ENCODE measurements at places on chromosomes 6 and 20.

GRCh38 chr20:38804682-38805501 is 605 bp upstream of the PPP1R16B start:
- no peak for DNase-seq

- DNase-seq = no peak
These were observed 649.4 kb downstream of the PRKN start for GRCh38 chr6:162078126-162078525.

- DNase-seq = no peak
These were observed 123.7 kb upstream of the BTN3A2 start for GRCh38 chr6:26241033-26241895.

GRCh38 chr20:1346315-1346969 is 17.5 kb upstream of the SDCBP2 start:
- DNase-seq = no peak

- no peak for DNase-seq
These were observed 56.4 kb downstream of the AIG1 start for GRCh38 chr6:143117108-143117507.

DNA sequence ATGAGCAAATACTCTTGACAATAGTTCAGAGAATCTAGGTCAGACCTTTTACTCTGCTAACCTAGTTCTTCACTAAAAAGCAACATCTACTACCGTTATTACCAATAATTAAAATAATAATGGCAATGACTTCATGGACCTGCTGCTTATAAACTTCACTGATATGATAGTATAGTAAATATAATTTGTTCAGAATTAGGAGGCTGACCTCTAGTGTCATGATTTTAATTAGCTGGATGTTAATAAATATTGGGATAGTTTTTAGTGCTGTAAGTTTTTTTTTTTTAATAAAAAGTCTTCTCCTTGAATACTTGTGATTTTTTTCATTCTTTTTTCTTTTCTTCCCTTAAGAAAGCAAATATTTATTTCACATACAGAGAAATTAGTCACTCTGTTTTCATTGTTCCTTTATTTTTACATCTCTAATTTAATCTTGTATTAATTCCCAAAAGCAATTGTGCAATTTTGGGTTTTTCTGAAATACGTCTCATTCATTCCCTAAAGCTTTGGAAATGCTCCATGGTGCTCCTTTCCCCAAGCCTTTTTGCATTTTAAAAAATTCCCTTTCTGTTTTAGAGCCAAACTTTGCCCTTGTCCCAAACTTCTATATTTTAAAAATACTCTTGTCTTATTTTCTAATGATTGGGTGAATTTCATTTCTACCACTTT is 46.6 kb upstream of the UST start:
- no peak for DNase-seq

- DNase-seq = no peak
These were observed 168.9 kb downstream of the ZMYND8 start for GRCh38 chr20:47187450-47188195.

GRCh38 chr6:28880894-28881780 is 42.6 kb downstream of the TRIM27 start:
- DNase-seq = peak; percentile 84

GRCh38 chr20:51480507-51481270 is 61.8 kb downstream of the NFATC2 start:
- no peak for DNase-seq

DNA sequence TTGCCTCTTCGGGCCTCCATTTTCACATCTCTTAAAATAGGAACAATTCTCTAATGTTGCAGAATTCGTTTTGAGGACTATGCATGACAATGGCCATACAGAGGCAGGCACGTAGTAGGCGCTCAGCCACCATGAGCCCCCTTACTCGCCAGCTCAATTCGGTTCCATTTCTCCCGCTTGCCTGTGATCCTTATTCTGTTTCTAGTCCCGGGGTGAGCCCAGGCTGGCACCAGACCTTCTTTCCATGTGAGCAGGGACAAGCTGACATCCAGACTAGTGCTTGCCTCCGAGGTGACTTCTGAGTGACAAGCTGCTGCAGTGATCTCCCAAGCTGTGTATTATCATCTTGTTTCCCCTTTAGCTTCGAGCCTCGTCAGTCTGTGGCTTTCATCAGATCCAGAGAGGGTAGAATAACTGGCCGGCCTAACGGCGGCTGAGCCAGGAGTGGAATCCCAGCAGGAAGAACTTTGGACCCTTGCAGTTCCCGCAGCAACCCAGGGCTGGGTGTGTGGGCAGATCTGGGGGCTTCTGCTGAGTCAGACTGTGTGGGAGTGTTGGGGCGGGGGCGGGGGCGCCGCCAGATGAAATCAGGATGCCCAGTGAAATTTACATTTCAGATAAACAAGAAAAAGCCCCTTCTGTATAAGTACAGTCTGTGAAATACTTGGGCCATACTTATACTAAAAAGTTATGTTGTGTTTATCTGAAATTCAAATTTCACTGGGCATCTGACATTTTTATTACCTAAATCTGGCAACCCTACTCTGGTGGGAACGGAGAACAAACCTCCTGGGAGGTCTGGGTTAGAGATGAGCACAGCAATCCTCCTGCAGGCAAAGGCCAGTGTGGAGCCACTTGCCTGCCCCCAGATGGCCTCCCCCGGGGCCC is 10.9 kb downstream of the BANF2 start:
- peak; percentile 36 for DNase-seq

- no peak for DNase-seq
These were observed 110.6 kb downstream of the PREX1 start for GRCh38 chr20:48717095-48717672.

GRCh38 chr20:5786930-5787795 is 37.0 kb downstream of the SHLD1 start:
- DNase-seq = no peak

GRCh38 chr6:165884813-165885765 is 222.0 kb upstream of the PDE10A start:
- peak; percentile 92 for DNase-seq

GRCh38 chr20:47487175-47487917 is 14.3 kb upstream of the NCOA3 start:
- DNase-seq = no peak

DNA sequence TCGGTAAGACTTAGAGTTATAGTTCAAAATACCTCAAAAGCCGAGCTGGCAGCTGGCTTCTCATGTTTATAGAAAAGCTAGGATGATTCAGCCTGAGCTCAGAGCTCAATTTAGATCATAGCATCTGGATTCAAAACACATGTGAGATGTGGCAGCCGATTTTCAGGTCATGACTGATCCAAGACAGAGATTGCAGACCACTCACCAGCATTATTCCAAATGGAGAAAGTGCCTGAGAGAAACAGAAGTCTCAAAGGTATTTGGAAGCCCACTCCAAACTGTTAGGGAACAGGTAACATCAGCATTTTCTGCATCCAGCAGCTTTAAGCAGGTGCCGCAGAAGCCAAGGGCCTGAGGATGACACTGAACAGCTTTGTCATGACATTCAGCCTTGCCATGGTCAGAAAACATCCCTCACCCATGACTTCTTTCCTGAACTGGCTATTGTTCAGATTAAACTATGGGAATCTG is 102.2 kb downstream of the BACH2 start:
- no peak for DNase-seq

DNA sequence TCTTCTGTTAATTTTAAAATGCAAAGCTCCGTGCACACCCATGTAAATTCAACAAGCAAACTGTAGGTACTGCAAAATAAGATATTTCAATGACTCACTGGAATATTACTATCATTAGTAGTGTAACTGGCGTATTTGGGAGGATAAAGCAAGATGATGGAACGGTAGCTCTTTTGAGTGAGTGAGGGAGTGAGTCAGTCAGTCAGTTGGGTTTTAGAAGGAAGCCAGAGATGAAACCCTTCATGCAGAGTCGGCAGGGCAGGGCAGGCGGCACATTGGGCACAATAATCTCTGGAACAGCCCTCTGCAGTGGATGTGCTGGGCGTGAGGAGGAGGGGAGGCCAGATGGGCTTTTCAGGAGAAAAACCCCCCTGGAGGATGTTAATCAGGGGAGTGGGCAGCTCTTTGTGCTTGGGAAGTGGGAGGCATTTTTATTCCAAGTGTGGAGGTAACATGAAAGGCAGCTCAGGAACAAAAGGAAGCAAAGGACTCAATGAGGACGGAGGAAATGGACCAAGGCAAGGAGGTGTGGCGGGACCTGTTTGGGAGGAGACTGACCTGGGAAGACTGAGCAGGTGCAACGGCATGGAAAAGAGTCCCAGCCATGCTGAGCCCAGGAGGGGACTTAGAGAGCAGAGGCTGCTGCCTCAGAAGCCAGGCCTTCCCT is 171.2 kb downstream of the ZDHHC14 start:
- DNase-seq = no peak

DNA sequence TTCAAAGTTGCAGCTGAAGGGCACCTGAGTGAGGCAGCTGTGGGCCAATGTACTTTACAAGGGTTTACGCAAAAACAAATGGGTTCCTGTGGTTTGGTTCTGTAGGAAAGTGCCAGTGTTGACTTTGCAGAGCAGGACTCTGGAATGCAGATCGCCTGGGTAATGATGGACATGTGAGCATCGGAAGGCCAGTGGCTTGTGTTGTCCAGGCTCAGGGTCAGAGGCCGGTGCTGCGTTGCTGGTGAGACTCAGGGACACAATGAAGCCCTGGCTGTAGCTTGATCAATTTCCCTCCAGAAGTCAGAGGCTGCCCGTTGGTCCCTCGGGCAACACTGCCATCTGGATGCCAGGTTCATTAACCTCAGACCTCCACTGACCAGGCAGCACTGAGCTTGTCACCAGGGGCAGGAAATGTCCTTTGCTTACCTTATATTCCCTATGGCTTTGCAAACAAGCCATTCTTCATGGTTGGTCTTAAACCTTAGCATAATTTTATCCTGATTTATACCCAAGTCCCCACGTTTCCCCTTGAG is 753.4 kb downstream of the QKI start:
- DNase-seq = no peak

GRCh38 chr6:142945446-142946180 is 637 bp upstream of the HIVEP2 start:
- peak; percentile 64 for DNase-seq

DNA sequence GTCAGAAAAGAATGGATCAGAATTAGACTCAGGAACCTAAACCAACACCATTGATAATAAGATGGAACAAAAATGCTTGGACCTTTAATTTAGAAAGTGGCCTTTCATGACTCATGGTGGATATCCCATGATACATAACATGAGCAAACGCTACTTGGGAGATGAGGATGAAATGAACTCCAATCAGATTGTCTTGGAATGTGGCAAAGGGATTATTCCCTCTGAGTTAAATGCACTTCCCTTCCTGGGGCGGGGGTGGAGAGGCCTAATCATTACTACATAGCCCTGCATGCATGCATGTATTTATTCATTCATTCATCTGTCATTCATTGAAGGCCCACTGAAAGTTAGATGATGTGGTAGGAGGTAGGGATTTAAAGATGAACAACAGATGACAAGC is 174.0 kb downstream of the AIG1 start:
- DNase-seq = no peak

DNA sequence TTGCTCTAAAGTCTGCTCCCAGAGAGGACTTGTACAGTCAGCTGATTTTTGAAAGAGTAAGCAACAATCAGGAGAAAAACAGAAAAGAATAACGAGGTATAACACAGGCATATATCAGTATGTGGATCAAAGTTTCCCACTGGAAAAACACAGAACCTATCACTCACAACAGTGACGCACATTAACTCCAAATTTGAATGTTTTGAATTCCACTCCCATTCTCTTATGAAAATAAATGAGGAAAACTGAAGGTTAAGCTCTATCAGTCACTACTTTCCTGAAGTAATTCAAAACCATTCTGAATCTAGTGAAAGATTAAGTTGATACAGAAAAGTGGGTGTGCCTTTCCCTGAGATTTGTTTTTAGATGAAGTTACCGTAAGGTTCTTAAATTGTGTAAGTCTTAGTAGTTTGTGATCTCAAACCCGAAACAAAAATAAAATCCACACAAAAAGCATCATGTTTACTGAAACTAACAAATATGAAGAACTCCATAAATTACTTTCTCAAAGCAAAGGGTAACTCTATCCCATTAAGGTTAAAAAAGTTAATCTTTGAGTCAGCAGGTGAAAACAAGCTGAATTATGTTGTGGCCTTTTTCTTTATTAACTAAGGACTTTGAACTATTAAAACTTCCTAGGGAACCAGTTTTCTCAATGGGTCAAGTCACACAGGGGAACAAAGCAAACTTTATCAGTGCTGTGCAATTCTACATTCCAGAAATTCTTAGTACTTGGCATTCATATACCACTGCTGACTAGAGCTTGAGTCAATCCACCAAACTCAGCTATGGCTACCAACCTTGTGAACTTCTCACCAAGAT is 115.7 kb downstream of the OGFRL1 start:
- no peak for DNase-seq

DNA sequence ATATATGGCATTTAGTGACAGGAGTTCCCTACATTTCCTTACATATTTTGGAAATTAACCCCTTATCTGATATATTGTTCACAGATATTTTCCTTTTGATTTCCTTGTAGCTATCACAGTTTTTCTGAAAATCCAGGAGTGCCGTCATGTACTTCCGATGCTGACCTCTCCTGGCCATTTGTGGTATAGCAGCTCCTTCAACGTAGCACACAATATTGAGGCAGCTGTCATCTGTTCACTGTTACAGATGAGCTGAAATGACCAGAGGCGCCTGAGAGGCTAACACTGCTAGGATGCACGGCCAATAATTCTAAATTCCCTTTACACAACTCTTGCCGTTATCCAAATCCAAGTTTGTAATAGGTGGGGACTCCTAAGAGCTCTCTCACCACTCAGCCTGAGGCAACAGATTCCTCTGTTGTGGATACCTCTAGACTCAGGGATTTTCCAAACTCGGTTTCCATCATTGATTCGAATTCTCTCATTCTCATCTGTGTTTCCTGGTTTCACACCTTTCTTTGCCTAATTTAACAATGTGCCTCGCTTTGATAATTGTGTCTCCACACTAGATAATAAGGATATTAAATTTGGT is 53.0 kb downstream of the MMUT start:
- peak; percentile 84 for DNase-seq

DNA sequence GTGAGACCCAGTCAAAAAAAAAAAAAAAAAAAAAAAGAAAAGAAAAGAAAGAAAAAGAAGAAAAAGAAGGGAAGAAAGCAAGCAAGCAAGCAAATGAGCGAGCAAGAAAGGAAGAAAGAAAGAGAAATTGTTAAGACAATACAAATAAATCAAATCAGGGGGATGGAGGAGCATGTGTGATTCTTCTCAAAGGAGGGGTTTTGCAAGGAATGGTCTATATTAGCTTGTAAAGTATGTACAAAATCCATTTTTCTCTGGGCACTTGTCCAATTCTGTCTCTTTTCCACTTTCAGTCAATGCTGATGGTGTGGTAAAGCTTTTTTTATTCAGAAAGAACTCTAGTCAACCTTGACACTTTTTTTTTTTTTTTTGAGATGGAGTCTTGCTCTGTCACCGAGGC is 133.7 kb upstream of the TNFAIP3 start:
- DNase-seq = no peak

- DNase-seq = no peak
These were observed 253.1 kb downstream of the FNDC1 start for GRCh38 chr6:159422041-159422984.

Data from nephron progenitor cell (in vitro differentiated cells).